ENCODE measurements at places on chromosomes 6 and 20. TPM values are rescaled to one million over a fixed set of nuclear protein-coding genes. Genes with fewer than 3 reads are reported as not detected.

DNA sequence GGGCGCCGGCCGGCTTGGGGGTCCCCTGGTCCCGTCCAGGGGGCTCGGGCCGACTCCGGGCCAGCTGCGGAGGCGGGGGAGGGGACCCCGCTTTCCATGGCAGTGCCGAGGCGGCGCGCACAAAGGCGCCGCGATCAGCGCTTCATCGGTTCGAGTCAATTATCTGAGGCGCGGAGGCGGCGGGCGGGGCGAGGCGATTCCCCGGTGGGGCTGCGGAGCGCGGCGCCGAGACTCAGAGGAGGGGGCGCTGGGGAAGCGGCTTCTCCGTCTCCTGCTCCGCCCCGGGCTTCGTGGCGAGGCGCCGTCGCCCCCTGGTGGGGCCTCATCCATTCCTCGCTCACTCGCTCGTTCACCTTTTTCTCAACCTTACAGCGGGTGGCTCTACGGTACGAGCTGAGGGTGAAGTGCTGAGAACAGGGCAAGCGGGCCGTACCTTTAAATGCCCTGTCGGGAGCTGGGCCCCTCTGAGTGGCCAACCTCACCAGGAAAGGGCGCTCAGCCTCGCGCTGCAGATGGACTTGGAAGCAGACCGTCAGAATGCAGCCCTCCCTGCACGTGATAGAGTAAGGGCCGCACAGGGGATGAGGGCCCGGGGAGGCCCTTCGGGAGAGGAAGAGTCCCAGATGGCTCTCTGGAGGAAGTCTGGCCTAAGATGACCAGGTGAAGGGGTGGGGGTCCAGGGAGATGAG lies 39.9 kb downstream of the SLC52A3 start:
- H3K27me3 ChIP-seq, result peaks cover 5% of the 10 kb centered on the region
- DNase-seq, result no peak
- no peak overlapping the region for H3K27ac ChIP-seq
- no peaks in the 10 kb centered on the region for H3K36me3 ChIP-seq
- no peak overlapping the region for H3K4me3 ChIP-seq

- H3K27ac ChIP-seq, result no peak overlapping the region
- H3K36me3 ChIP-seq, result no peaks in the 10 kb centered on the region
- DNase-seq, result no peak
- no peaks in the 10 kb centered on the region for H3K4me1 ChIP-seq
- no peak overlapping the region for H3K4me3 ChIP-seq
These were observed 124.1 kb upstream of the RIN2 start for GRCh38 chr20:19633985-19634384.

DNA sequence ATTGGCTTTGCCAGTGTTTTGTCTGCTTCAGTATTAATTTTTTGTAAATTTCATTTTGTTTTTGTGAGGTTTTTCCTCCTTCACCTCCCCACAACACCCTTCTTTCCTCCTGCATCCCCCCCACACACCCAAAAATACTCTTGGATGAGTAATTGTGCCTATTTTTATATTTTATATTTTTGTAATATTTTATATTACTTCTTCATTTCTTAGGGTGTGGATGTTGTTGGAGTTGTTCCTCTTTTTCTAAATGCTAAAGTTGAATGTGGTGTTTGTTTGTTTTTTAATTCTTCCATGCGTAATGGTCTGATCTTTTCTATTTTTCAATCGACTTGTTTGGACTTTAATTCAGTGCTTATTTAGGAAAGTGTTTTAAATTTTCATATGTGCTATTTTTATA lies 420.5 kb upstream of the SOX4 start:
- no peak for DNase-seq
- H3K4me1 ChIP-seq, result no peaks in the 10 kb centered on the region
- H3K27me3 ChIP-seq, result no peaks in the 10 kb centered on the region

DNA sequence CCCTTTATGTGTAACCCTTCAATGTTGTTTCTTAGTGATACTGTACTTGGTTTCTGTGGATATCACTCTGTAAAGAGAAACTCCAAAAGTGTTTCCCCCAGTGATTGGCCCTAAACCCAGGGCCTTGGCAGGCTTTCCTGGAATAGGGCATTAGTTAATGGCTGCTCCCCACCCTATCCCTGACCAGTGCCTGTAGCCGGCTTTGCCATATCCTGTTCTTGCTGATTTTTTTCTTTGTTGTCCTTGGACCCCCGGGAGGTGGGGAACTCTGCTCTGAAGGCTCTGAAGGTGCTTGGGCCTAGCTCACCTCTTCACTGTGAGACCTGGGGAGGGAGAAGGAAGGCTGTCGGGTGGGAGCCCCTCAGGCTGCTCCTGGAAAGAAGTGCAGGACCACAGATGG lies 120.1 kb downstream of the TCP11 start:
- no peaks in the 10 kb centered on the region for H3K27me3 ChIP-seq
- H3K4me3 ChIP-seq, result no peak overlapping the region
- no peaks in the 10 kb centered on the region for H3K4me1 ChIP-seq
- DNase-seq, result no peak
- no peaks in the 10 kb centered on the region for H3K36me3 ChIP-seq

DNA sequence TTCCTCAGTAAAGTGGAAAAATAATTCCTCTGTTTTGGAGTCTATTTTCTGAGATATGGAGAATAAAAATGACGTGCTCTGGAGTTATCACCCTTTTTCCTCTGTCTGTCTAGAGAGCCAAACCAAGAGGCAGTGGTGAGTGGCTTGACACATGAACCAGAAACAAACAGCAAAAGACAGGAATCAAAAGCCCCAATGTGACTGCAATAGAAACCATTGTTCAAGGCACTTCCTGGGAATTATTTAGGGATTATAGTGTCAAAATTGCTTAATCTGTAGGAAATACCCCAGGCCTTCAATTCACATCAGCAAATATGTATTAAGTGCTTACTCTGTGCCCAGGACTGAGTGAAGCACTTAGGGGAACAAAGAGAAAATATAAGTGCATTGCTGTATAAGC lies 560.4 kb upstream of the JAG1 start:
- H3K36me3 ChIP-seq, result no peaks in the 10 kb centered on the region
- no peaks in the 10 kb centered on the region for H3K27me3 ChIP-seq
- H3K4me1 ChIP-seq, result no peaks in the 10 kb centered on the region
- H3K4me3 ChIP-seq, result no peak overlapping the region
- no peak for DNase-seq

GRCh38 chr20:41140226-41141133 lies 3.1 kb downstream of the PLCG1 start:
- no peaks in the 10 kb centered on the region for H3K27me3 ChIP-seq
- H3K4me3 ChIP-seq, result peak overlapping the region; percentile 85
- no peaks in the 10 kb centered on the region for H3K36me3 ChIP-seq
- peaks cover 80% of the 10 kb centered on the region for H3K4me1 ChIP-seq
- DNase-seq, result no peak

DNA sequence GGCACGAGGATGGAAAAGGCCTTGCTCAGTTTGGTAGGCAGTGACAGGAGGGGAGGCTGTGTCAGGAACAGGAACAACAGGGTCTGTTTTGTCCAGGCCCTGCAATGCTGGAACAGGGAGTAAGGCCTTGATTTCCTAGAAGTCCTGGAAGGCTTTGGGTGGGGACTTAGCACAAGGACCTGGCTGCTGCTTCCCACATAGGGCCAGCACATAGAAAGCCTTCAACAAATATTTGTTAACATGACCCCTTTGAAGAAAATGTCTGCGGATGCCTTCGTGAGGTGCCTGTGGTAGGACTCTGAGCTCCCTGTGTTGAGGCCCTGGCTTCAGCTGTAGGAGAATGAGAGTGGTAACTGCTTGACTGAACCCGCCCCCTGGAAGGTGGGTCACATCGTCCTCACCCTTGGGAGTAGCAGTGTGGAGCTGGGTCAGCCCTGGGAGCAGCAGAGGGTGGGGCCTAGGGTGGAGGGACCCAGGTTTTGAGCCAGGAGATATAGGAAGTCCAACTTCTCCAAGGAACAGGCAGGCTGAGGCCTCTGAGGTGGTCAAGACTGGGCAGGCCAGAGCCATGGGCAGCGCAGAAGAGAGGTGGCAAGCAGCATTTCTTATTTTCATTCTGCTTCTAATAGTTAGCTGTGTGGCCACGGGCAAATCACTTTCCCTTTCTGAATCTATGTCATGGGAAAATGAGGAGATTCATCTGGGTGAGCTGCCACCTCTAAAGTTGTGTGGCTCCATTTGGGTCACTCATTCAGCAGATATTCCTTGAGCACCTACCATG lies 50.0 kb downstream of the CNBD2 start:
- no peaks in the 10 kb centered on the region for H3K36me3 ChIP-seq
- no peaks in the 10 kb centered on the region for H3K4me1 ChIP-seq
- DNase-seq, result no peak
- H3K4me3 ChIP-seq, result no peak overlapping the region
- no peaks in the 10 kb centered on the region for H3K27me3 ChIP-seq

- H3K4me1 ChIP-seq, result peaks cover 21% of the 10 kb centered on the region
- H3K4me3 ChIP-seq, result peak overlapping the region; percentile 72
- H3K27me3 ChIP-seq, result no peaks in the 10 kb centered on the region
- no peak for DNase-seq
- no peaks in the 10 kb centered on the region for H3K36me3 ChIP-seq
These were observed 557 bp upstream of the DHX35 start for GRCh38 chr20:38961530-38962043.

The ANKRD6 gene
- total RNA-seq, result 3.0 TPM

GRCh38 chr6:25511376-25511775 lies 140.6 kb upstream of the SCGN start:
- H3K36me3 ChIP-seq, result no peaks in the 10 kb centered on the region
- no peak for DNase-seq
- no peaks in the 10 kb centered on the region for H3K4me1 ChIP-seq
- no peak overlapping the region for H3K4me3 ChIP-seq
- no peaks in the 10 kb centered on the region for H3K27me3 ChIP-seq

DNA sequence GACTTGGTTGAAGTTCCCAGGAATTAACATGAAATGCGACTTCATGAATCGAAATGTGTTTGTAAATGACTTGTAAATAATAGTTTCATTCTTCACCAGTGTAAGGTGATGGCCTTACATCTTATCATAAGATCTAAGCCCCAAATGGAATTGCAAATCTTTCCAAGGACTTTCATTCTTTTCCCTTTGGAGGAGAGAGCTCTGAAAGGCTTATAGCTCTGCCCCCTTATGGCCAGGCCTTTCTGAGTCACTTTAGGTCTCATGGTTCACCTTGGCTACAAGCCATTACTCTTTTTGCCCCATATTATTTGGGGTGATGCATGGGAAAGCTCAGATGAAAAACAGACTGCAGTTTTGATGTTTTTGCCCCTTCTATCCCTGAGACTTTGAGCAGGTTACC lies 209.1 kb upstream of the BMP2 start:
- no peak overlapping the region for H3K27ac ChIP-seq
- no peaks in the 10 kb centered on the region for H3K4me1 ChIP-seq
- no peak for DNase-seq
- H3K27me3 ChIP-seq, result no peaks in the 10 kb centered on the region

The CLVS2 gene
- not detected for total RNA-seq

The ARFGEF3 gene
- 0.11 TPM for total RNA-seq

Data from CD8-positive, alpha-beta memory T cell (primary cell).